ENCODE measurements at places on chromosomes 16 and 17.
A peak's percentile ranks its signal among the peaks of the same experiment; 100 is the strongest.

DNA sequence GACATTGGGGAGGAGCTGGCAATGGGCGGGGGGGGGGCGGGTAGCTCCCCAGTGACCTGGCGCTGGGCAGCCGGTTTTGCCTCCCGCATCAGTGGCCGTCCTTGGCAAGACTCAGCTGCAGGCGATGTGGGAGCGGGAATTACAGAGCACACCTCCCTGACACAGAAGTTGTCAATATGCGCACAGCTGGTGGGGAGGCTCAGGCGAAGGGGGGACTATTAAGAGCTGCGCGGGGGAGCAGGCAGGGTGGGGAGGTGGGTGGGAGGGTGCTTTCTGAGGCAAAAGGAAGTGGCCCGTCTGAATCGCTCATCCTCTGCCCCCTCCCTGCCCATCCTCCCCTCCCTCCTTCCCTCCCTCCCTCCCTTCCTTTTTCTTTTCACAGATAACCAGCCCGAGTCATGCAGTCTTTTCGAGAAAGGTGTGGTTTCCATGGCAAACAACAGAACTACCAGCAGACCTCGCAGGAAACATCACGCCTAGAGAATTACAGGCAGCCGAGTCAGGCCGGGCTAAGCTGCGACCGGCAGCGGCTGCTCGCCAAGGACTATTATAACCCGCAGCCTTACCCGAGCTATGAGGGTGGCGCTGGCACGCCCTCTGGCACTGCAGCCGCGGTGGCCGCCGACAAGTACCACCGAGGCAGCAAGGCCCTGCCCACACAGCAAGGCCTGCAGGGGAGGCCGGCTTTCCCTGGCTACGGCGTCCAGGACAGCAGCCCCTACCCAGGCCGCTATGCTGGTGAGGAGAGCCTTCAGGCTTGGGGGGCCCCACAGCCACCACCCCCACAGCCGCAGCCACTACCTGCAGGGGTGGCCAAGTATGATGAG is 44.0 kb downstream of the SREBF1 start:
- DNase-seq: no peak

DNA sequence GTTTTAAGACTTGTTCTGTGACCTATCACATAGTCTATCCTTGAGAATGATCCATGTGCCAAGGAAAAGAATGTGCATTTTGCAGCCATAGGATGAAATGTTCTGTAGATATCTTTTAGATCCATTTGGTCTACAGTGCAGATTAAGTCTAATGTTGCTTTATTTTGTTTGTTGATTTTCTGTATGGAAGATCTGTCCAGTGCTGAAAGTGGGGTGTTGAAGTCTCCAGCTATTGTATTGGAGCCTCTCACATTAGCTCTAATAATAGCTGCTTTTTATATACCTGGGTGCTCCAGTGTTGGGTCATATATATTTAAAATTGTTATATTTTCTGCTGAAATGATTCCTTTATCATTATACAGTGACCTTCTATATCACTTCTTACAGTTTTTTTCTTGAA is 155.6 kb upstream of the MON1B start:
- DNase-seq: no peak

- no peak for DNase-seq
Observed at GRCh38 chr16:64370112-64370511, 751.8 kb downstream of the CDH11 start.

DNA sequence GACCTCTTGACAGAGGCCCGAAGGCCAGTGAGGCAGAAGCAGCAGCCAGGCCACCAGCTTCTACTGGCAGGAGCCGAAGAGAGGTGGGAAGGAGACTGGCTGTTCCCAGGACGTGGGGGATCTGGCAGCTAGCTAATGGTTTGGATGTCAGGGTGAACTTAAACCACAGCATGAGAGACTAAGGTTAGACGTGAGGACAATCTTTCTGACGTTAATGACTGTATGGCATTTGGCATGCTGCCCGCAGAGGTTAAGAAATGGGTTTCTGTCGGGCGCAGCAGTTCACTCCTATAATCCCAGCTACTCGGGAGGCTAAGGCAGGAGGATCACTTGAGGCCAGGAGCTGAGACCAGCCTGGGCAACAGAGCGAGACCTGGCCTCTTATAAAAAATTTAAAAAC is 6.3 kb upstream of the KRT13 start:
- DNase-seq: no peak

DNA sequence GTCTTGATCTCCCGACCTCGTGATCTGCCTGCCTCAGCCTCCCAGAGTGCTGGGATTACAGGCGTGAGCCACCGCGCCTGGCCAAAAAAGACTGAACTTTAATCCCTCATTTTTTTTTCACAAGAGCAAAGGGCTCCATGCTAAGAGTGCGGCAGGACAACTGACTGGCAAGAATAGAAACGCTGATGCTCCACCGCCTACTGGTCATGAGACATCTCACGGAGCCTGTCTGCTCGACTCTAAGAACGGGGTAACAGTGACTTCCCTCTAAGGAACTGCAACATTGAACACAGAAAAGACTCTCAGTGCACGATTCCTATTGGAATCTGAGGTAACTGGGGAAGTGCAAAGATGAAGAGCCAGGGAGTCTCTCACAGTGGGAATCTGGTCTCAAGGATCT is 23.9 kb downstream of the HIGD1B start:
- DNase-seq: no peak

GRCh38 chr17:63571632-63572310 is 21.5 kb downstream of the DCAF7 start:
- peak; percentile 27 for DNase-seq

DNA sequence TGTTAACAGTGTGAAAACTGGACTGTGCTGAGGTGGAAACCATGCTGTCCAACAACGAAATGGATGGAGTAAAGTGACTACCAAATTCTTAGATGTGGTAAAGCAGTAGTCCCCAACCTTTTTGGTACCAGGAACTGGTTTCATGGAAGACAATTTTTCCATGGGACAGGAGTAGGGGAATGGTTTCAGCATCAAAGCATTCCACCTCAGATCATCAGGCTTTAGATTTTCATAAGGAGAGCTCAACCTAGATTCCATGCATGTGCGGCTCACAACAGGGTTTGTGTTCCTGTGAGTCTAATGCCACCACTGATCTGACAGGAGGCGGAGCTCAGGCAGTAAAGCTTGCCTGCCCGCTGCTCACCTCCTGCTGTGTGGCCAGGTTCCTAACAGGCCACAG is 11.5 kb downstream of the SLX4 start:
- DNase-seq: no peak

- peak; percentile 58 for DNase-seq
Observed at GRCh38 chr16:57479976-57480753, 6.1 kb downstream of the DOK4 start.

DNA sequence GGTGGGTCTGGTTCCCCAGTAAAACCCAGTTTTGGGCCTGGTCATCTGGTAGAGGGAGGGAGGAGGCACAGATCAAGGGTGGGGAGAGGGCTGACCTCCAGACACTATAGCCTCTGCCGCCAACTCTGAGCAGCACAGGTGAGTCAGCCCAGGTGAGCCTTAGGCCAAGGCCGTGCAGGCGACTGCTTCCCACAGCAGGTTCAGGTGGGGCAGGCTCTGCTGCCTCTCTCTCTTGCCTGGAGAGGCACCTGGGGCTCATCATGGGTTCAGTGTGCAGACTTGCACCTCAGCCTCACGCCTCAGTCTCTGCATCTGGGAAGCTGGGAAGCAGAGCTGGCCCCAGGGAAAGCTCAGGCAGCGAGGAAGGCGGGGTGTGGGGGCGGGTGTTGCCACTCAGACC is 37.8 kb upstream of the IL34 start:
- no peak for DNase-seq

- DNase-seq: no peak
Observed at GRCh38 chr16:28167730-28168129, 44.0 kb downstream of the XPO6 start.

- DNase-seq: no peak
Observed at GRCh38 chr16:83171396-83171795, 544.6 kb downstream of the CDH13 start.

DNA sequence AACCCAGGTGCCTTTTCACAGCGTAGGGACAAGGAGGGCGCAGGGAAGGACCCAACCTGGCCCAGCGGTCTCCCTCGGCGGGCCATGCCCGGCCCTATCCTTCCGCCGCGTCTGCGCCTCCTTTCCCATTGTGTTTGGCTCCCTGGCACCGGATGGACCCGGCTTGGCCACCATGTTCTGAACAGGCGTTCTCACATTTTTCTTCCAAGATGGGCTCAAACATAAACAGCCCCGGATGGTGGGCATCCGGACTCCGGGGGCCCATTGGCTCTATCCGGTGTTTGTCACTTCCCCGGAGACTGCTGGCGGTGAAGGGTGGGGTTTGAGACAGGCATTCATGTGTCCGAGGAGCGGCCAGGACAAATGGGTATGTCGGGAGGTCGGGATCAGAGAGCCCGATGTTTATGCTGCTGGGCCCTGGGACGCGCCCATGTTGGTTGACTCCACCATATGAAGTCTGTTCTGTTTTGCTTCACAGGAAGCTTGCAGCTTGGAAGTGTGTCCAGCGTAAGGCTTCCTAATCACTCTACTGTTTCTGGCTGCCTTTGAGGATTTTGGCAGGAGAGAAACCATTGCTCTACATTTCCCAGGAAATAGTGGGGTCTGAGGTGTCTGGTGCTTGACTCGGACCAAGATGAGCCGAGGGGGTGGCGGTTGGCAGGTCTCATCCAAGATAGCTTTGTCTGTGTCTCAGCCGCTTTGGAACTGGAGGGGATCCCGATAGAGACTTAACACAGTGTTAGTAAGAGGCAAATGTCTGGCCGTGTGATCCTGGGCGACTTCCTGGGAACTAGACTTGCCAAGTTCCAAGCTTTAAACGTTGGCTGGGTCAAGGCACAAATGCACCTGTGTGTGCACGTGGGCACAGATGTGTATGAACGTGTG is 188.3 kb downstream of the IRF8 start:
- DNase-seq: no peak

DNA sequence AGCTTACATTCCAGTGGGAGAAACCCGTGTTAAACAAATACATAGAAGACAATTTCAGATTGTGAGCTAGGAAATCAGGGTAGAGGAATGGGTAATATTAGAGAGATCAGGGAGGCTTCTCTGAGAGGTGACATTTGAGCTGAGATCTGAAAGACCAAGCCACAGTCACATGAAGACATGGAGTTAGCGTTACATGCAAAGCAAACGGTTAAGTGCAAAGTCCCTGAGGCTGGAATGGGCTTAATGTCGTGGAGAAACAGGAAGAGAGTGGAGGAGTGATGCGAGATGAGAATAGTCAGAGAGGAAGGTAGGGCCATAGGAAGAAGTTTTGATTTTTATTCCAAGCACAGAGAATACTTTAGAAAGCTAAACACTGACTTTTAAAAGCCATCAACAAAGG is 246.1 kb downstream of the IRX3 start:
- no peak for DNase-seq

- no peak for DNase-seq
Observed at GRCh38 chr16:75287708-75288107, 36.3 kb upstream of the BCAR1 start.

- DNase-seq: peak; percentile 21
Observed at GRCh38 chr17:41717408-41718286, 5.5 kb downstream of the GAST start.

GRCh38 chr16:23668225-23668624 is 10.5 kb upstream of the PLK1 start:
- peak; percentile 15 for DNase-seq

- DNase-seq: no peak
Observed at GRCh38 chr17:80396157-80397033, 18.6 kb upstream of the ENDOV start.

DNA sequence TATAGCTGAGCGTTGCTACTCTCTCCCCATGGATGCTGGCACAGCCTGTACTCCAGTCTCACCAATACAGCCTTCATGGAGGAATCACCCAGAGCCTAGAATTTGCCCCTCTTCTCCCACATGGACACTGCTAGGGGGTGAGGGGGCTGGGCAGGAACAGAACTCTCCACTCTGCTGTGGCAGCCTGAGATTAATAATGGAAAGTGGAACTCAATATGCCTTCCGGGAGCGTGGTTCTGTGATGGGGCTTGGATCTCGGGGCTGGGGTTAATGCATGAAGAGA is 1.2 kb downstream of the SLC9A5 start:
- DNase-seq: no peak

- DNase-seq: peak; percentile 51
Observed at GRCh38 chr16:56848955-56849689, 15.9 kb upstream of the SLC12A3 start.

DNA sequence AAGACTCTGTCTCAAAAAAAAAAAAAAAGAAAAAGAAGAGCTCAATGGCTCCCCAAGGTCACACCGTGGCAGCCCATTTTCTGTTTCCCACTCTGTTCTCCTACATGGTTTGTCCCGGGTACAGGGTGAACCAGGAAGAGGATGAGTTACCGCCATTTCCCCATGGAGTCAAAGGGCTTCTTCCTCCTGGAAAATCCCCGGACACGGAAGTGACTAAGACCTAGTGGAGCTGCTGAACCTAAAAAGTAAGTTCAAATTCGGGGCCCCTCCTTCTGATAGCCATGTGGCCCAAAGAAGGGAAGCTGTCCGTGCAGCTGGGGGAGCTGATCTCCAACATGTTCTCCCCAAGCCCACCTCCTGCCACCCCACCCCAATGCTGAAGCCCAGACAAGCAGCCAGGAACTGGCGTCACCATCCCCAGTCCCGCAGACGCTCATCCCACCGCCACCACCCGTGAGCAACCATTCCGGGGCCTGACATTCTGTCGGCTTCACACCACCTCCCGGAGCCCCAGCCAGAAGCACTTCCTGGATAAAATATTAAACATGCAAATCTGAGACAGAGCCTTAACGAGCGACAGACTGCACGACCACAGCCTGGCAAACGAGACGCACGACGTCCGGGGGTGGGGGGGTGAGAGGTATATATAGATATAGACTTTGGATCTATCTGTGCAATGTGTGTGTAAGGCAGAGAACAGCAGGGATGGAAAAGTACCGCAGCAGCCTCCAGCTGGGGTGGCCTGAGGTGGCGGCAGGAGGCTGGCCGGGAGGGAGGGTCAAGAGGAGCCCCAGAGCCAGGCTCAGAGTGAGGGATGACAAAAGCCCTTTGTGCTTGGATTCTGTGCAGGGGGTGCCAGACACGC is 17.6 kb downstream of the EPOP start:
- DNase-seq: no peak

DNA sequence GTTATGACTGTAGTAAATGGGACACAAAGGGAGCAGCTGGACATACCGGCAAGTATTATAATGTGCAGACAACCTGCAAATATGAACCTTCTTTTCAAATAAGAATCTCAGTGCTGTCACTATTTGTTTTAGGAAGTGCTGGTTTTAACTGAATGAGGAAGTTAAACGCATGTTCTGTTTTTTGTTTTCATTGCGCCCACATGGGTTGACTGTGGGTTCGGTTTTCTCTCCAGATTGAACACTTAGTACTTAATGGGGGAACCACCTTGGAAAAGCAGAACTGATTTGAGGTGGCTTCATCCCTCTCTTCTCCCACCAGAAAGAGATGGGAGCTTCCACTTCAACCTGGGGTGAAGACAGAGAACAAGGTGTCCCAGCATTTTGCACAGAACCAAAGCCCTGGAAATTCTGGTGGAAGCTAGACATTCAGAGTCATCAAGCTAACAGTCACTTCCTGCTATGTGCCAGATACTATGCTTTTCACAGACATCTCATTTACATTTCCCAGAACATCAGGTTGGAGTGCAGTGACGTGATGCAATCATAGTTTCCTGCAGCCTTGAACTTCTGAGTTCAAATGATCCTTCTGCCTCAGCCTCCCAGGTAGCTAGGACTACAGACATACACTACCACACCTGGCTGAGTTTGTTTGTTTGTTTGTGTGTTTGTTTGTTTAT is 149.8 kb downstream of the CDH13 start:
- no peak for DNase-seq

GRCh38 chr16:74034862-74035261 is 261.8 kb upstream of the PSMD7 start:
- peak; percentile 7 for DNase-seq

GRCh38 chr17:67525239-67526135 is 148.4 kb downstream of the PITPNC1 start:
- no peak for DNase-seq
